ENCODE measurements at places on chromosomes 3 and 15.

DNA sequence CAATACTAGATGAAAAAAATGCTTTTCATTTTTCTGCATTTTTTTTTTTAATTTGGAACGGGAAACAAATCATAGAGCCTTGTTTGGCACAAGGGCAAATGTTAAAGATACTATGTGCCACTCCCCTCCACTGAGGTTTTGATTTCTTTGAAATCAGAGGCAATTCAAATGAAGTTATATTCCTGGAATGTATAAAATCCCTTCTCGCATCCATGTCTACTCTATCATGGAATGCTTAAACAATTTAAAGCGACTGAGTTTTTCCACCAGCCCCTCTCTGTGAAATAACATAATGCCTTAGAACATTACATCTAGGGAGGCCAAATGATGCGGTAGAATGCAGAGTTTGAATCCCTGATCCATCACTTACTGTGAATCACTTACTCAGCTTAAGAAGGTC, 69.7 kb downstream of the FMN1 start:
- no peak for DNase-seq

GRCh38 chr3:103712320-103713008, 1277.6 kb downstream of the ZPLD1 start:
- no peak for DNase-seq

GRCh38 chr3:132432639-132433038, 15.3 kb downstream of the DNAJC13 start:
- no peak for DNase-seq

DNA sequence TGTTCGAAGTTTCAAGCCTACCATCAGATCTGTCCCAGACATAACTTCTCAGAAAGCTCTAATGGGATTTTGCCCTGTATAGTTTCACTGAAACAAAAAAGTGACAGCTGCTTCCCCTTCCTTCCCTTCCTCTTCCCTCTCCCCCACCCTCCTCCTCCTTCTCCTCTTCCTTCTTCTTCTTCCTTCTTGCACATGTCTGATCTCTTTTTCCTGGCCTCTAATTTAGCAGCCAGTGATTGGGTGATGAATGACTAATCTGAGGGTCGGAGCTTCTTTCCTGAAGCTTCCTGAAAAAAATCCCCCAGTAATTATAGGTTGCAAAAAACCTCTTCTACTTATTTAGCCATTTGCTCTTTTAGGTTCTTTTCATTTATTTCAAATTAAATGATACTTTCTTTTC, 168.7 kb downstream of the POTEB3 start:
- DNase-seq, result no peak

DNA sequence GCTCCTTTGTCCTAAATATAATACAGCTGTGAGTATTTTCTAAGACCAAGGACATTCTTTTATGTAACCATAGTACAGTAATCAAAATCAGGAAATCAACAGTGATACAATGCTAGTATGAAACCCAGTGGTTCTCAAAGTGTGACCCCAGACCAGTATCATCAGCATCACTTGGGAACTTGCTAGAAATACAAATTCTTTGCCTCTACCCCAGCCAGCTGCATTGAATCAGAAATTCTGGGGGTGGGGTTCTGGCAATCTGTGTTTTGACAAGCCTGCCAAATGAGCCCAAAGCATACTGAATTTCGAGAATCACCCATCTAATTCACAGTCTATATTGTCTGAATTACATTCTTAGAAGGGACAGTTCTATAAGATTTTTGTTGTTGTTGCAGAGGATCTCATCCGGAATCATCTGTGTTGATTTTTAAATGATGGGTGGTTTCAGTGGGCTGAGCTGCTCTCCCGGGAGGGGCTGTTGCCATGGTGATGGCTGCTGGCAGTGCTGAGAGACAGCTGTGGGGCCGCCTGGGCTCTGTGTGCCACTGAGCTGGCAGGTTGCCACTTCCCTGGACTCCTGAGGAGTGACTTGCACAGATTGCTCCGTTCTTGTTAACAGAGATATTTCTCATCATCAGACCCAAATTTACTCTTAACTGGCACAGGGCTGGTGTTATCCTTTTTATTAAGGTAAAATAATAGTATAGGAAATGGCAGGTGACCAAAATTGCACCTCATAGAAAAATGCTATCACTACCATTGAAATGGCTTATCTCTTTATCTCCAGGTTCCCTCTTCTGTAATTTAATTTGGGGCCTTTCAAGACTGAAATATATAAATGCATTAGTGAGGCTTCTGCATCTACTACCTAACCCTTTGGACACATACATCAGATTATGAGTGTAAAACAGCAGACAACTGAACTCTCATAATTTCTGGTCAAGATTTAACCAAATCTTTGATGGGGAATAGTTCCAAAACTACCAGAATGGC, 56.5 kb downstream of the NEK11 start:
- DNase-seq, result no peak

DNA sequence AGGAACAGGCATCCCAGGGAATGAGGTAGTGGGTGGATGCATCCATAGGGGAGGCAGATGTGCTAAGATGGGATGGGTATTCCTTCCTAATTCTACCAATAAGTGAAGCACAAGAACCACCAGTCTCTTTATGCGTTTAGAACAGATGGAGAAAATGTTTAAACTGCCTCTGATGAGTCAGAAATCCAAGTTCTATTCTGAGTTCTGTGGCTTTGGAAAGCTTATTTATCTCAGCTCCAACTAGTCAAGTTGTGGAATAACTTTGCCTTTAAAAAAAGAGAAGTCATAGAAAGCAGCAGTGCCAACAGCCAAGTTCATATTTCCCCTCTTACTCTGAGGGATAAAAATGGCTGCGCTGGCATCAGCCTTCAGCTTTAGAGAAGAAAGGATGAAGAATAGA, 761.7 kb downstream of the IGSF11 start:
- DNase-seq, result no peak

GRCh38 chr3:114213292-114213626, 24.1 kb downstream of the ZNF80 start:
- no peak for DNase-seq

DNA sequence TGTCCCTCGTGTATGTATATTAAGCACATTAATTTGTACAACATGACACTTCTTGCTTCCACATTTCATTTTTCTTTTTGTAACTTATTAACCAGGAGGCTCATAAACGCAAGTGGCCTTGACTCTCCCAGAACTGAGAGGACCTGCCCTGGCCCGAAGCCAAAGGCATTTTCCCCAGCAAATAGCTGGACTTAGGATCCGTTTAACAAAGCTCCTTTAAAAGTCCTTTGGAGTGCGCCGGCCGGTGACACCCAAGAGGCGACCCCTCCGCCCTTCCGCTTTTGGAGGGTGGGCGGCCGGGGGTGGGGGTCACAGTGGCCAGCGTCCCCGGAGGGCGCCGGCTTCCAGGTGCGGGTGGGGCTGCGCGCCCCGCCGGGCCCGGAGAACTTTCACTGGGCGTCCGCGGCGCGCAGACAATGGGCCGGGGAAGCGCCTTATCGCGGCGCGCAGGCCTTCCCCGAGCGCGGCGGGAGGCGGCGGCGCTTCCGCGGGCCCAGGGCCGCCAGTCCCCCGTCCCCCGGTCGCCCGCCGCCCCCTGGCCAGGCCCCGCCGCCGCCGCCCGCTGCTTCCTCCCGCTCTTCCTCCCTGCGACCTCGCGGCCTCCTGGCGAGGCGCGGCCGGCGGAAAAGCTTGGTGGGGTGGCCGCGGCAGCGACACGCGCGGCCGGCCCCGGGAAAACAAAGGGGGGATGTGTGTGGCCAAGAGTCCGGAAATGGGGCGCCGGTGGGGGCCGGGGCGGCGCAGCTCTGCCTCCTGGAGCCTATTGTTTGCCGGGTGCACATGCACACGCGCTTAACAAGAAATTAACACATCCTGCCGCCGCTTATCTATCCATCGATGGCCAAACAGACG, 613.4 kb downstream of the MCTP2 start:
- no peak for DNase-seq

DNA sequence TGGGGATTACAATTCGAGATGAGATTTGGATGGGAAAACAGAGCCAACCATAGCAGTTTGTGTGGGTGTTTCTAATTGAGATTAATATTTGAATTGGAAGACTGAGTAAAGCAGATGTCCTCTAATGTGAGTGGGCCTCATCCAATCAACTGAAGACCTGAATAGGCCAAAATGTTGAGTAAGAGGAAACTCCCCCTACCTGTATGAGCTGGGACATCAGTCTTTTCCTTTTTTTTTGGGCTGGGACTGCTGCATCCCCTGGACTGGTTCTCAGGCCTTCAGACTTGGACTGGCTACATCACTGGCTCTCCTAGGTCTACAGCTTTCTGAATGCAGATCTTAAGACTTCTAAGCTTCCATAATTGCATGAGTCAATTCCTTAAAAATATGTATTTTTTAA, 144.1 kb downstream of the CD47 start:
- no peak for DNase-seq

- DNase-seq, result no peak
Measured at GRCh38 chr3:148077318-148077923, 620.3 kb upstream of the AGTR1 start.

- peak; percentile 30 for DNase-seq
Measured at GRCh38 chr3:11607816-11608215, 35.9 kb downstream of the VGLL4 start.

- DNase-seq, result no peak
Measured at GRCh38 chr3:172699031-172699430, 11.8 kb downstream of the NCEH1 start.

DNA sequence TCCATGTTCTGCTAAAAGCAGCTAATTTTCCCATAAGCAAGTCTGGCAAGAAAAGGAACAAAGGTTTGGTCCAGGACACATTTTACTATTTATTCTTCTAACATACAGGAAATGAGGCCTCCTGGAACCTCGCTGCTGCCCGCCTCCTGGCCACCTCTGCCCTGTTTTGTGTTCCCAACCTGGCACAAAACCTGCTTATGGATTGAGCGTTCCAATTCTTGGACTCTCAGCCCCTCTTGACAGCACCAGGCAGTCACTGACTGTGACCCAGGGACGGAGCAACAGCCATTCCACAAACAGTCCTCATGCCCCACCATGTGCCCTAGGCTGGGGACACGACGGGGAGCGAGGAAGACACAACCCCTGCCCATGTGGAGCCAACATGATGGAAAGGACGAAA, 11.6 kb upstream of the SSUH2 start:
- DNase-seq, result no peak

DNA sequence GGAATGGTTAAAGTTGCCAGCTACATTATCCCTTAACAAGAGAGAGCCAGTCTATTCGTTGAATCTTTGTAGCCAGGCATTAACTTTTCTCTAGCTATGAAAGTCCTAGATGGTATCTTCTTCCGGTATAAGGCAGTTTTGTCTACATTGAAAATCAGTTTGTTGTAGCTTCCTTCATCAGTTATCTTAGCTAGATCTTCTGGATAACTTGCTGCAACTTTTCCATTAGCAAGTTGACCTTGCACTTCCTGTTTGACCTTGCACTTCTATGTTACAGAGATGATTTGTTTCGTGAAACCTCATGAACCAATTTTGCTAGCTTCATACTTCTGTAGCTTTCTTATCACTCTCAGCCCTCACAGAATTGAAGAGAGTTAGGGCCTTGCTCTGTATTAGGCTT, 24.1 kb downstream of the TOPAZ1 start:
- no peak for DNase-seq

DNA sequence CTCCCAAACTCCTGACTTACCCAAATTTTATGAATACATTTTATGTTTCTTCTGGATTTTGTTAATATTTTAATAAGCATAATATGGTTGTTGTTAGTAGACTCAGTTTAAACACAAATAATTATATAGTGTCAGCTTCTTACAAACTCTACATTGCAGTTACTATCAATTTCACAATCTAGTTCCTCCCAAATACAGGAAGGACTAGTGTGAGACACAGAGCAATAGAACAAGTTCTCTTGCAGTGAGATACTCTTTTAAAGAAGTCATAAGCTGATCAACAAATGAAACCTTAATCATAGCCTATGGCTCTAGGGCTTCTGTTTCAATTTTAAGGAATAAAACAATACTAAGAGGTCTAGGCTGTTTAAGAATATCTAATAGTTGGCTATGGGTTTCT, 86.1 kb downstream of the SAMMSON start:
- DNase-seq, result no peak

GRCh38 chr3:133477487-133477886, 77.6 kb downstream of the BFSP2 start:
- DNase-seq, result no peak

GRCh38 chr15:39059917-39060316, 495.3 kb upstream of the RASGRP1 start:
- DNase-seq, result no peak

DNA sequence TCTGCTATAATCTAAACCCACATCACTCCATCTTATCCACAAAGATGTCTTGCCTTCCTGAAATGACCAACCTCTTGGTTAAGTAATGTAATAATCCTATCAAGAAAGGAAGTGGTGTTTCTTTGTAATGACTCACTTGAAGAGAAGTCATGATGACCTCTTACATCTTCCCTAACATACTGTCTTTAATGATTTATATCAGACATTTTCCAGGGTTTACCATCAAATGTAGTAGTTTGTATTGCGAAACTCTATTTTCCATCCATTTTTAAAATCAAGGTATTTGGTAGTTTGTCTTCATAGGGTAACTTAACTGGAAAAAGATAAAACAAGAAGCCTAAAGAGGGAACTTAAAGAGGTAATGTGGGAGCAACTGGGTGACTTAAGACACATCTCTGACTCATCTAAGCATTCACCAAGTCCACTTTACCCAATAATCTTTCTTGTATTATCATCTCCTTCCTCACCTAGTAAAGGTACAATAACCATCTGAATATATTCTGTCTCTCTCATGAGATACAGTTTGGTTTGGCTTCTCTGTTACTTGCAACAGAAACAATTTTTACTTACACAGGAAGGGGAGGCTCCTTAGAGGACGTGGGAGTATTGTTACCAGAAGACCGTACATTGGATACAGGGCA, 5.7 kb upstream of the MAPK6 start:
- peak; percentile 30 for DNase-seq

DNA sequence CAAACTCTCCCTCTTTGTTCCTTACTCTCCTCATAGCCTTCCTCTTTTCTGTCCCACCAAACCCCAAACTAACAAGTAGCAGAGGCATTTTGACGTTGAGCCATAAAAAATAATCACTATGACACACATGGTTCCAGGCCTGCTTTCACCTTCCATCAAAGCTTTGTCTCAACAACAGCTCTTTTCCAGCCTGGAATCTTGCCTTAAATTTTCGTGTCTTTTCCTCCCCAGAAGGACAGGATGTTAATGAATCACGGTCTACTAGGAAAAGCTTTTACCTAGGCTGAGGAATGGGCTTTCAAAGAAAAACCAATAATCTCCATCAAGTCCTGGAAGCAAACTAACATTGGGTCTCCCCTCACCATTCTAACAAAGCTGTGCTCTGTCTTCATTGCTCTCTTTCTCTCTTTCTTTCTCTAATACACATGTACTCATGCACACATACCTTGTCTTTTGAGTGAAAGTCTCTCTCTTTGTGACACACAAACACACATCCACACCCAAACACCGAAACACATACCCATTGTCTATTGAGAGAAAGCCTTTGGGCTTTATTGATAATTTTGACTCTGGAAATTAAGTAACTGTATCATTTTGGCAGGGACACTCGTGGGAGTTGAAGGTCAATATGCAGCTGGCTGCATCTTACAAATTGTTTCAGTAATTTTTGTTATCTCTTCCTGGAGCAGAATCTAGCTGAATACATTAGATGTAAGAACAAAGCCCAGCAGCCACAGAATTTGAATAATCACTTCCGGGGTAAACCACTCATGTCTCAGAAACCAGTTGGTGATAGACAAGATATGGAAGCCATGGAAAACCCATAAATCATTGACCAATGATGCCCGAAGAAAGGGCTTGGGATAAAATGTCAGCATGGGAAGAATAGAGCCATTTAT, 107.4 kb upstream of the SLC4A7 start:
- DNase-seq, result no peak

- DNase-seq, result no peak
Measured at GRCh38 chr3:59753808-59754450, 704.1 kb upstream of the CFAP20DC start.

- DNase-seq, result no peak
Measured at GRCh38 chr3:114231616-114232015, 5.8 kb downstream of the ZNF80 start.

- no peak for DNase-seq
Measured at GRCh38 chr15:100026041-100026440, 292.8 kb upstream of the LYSMD4 start.

Measured in SIG-M5 (cell line).